Stimulated activated CD4-positive, alpha-beta T cell treated with anti-CD3 and anti-CD28 coated beads, Interleukin-15, amount 100 ng/mL, for 24 hours (primary cell): ENCODE measurements at places on chromosomes 12 and 14.
A peak's percentile ranks its signal among the peaks of the same experiment; 100 is the strongest.

DNA sequence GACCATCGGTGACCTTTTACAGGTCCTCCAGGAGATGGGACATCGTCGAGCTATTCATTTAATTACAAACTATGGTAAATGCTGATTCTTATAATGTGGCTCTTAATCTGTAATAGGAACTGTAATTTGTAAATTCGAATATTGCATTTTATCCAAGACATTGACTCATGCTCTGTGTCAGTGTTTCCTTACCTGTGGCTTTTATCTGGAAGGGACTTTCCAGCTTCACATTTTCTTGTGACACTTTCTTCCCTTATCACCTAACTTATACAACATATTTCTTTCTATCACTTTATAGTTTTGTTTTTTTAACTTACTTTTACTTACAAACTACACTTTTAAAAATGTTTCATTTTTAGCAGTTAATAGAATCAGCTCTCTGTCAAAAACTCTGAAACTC is 14.8 kb downstream of the IRAK3 start:
- no peak for DNase-seq

DNA sequence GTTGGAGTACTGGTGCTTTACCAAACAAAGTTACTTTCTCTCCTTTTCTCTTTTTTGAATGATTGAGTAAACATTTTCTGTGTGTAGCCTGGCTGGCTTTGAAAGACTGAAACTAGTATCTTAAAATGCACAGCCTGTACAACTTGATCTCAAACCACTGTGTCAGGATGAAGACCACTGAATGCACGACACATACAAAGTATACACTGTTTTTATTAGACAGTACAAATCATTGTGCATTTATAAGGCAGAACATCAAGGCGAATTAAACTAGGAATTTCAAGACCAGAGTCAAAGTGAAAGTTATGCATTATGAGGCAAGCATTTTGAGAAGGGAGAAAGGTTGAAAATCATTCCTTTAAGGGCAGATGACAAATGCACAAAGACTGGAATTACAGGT is 59.0 kb downstream of the PIWIL1 start:
- DNase-seq = no peak

- DNase-seq = no peak
Observed at GRCh38 chr14:22095860-22096513, 422.4 kb upstream of the OR4E1 start.

DNA sequence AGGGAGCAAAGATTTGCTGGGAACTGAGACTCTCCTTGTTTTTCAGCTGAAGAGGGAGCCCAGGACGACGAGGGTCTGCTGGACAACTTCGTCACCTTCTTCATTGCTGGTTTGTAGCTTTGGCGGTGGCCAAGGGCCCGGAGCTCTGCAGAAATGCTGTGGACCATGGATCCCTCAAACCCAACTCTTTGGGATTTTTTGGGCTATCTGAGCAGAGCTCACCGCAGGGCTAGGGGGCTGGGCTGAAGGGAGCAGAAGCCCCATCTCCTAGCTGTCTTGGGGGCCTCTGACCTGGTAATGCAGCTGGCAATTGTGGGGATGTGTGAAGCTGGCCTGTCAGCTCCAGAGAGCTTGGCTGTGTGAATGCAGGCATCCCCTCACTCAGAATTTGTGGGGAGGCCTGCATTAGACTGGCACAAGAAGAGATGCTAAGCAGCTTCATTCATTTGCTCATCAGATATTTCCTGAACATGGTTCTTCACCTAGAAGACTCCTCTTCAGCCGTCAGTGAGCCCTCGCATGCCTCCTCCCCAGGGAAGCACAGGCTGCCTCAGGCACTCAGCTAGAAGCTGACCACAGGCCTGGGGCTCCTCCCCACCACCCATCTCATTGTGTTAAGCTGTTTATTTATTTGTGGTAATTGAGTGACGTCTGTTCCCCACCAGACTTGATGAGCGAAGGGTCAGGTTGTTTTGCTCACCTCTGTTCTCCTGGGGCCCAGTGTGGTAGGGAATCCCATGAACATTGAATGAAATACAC is 32.2 kb downstream of the CYP46A1 start:
- no peak for DNase-seq

DNA sequence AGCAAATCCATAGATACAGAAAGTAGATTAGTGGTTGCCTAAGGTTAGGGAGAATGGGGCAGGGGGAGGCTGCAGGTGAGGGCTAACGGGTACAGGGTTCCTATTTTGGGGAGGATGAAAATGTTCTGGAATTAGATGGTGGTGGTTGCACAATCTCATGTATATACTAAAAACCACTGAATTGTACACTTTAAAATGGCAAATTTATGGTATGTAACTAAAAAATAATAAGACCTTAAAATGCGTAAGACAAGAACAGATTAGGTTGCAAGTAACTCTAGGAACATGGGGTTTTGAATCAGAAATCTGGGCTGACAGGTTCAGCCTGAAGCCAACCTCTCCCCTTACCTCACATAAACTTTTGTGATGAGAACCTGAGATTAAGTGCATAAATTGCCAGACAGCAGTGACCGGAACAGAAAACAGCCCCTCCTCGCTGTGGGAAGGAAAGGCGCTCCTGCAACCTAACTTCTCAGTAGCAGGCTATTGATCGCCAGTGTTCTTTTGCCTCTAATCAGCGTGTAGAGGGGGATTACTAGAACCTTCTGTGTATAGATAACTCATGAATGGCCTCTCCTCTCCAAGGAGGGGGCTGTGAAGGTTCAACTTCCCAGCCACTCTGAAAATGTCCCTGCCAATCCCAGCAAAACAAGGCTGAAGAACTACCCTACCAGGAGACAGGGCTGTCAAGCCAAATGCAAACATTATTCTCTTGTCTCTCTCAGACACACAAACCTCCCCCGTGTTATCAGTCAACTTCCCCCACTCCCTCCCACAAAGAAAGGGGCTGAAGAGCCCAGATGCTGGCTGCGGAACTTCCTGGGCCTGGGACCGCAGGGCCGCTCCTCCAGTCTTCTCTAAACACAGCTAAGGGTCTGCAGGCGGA is 1.9 kb downstream of the SSH1 start:
- no peak for DNase-seq

GRCh38 chr12:12560587-12561370 is 1.9 kb downstream of the DUSP16 start:
- peak; percentile 56 for DNase-seq
